MCF 10A (cell line): ENCODE measurements at places on chromosomes 2 and 18.

DNA sequence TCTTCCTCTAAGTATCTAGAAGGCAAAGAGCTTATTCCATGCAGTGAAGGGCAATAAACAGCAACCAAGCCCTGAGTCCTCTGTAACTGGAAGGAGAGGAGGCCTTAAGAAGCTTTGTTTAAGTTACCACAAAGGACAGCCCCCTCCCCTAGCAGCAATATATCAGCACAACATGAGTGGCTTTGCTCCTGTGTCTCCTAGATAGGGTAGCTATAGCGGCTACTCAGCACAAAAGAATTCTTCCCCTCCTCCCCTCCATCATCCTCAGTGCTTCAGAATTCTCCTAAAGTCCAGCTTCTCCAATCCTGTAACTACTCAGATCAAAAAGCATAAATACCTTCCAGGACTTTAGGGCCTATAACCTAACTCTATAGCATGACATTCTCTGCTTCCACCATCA, 16.5 kb downstream of the SUMO1 start:
- no peak for DNase-seq

DNA sequence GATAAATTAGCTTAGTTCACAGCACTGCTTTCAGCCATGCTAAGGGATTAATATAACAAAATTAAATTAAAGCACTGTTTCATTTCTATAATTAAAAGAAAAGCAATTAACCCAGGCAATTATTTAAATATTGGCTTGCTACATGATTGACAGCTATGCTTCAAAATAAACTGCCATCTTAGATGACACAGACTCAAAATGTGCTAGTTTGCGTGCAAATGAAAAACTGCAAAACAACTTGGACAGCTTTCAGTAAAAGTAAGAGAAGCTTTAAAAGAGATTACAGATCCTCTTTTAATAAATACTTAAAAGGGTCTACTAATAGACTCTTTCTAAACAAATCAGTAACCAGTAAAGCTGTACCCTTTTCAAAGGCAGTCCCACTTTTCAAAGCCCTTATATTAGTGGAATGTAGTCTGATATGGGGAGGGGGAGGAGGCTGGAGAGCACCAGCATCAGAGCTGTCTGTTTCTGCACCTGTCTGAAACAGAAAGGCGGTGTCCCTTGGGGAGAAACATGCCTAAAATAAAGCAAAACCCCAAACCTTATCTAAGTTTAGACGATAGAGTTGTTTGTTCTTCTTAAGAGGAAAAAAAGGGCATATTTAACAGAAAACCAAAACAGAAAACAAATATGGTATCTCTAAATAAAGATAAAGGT, 20.8 kb downstream of the EIF2AK3 start:
- no peak for DNase-seq

DNA sequence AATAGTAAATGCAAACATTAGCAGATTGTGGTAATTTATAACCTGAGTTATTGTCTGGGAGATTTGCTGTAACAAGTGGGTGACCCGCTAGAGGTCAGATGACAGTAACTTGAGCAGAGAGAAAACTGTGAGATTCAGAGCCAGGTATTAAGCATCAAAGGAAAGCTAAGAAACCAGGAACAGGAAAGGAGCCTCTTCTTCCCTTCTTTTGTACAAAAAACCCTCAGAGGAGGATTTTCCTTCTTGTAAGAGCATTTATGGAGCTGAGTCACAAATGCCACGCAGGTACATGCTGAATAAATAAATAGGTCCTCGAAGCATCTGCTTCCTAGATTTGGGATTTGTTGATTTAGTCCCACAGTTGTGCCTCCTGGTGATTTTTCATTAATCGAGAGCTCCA, 146.5 kb downstream of the SH3BP4 start:
- no peak for DNase-seq

GRCh38 chr2:176415174-176415895, 146.1 kb downstream of the MTX2 start:
- no peak for DNase-seq

DNA sequence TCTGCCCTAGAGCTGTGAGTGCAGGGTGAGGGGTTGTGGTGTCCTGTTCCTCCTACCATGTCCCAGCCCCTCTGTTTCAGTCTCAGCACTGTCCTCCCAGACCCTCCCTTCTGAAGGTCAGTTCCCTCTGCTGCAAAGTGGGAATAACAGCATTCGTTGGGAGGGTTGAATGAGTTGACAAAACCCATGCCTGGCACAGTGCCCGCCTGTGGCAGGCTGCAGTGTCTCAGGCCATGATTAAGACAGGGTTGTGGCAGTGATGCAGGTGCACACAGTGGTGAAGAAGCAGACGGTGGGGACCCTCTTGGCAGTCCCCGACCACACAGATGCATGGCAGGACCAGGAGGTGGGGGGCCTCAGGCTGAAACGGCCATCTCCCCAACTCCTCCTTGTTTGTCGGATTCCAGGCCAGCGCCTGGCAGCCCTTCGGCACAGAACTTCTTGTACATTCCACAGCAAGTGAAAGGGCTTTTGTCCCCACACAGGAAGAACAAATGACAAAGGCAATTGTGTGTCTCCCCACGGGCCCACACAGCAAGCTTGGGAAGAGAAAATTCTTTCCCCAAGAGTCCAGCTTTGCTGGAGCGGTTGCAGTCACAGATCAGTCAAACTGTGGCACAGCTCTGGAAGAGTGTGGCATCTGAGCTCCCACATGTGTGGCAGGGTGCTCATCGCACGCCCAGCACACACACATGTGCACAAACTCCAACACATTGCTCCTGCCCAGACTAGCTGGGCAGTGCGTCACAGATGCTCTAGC, 92.0 kb upstream of the MSH2 start:
- peak; percentile 8 for DNase-seq

- no peak for DNase-seq
Measured at GRCh38 chr2:134479696-134480330, 225.9 kb downstream of the MGAT5 start.

DNA sequence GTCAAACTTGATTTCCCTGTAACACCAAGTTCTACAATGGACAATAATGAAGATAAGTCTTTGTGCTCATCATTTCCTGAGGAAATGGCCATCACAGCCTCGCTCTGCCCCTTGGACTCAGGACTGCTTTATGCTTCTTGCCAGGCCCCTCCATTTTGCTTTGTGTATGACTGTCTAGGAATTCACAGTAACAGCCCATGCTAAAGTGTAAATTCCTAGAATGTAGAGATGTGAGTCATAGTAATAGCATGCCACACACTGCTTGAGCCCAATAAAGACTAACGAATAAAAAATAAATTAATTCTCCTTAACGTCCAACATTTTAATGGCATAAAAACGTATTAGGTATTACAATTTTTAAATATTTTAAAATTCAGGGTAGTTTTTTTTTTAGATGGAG, 226.5 kb downstream of the PID1 start:
- no peak for DNase-seq

DNA sequence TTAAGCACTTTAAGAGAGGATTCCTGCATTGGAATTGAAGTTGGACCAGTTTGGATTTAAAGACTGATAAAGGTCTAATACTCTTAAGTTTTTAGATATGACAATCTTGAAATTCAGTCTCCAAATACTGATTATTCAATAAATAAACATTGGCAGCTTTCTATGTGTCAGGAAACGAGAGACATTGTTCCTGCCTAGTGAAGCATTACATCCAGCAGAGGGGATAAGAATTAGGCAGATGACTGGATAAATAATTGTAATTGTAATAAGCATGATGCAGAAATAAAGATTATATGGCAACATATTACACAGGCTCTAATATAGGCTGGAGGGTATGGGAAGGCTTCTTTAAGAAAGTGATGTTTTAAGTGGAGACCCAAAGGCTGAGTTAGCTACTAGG, 226.5 kb upstream of the MMADHC start:
- no peak for DNase-seq

DNA sequence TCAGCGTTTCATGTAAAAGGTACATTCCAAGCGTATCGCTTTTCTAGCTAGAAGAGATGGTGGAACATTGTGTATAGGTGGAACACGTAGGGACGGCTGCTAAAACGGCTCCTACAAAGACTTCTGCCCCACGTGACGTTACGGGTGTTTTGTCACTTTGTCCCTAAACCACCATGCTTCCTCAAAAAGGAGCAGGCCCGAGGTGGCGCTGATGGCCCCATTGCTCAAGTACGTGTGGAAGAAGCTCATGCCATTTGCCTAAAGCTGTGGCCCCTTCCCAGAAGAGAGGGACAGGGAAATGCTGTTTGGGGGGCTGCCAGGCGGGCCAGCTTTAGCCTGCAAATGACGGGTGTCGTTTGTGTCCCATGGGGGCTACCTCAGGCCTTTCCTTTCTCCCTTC, 72.7 kb downstream of the TMEM247 start:
- no peak for DNase-seq

DNA sequence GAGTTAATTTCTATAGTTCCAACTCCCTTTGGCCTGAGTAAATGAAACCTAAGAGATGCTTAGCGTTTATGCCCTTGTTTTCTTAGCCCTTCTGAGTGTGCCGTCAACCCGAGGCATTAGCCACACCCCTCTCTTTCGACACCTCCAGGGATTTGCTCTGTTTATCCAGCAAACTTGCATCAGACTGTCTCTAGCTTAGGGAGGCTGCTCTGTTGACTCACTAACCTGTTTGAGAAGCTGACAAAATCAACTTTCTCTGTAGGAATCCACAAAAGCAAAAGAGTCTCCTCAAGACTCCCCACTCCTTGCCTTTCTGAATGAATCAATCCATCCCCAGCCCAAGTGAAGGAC, 317.6 kb downstream of the TNS1 start:
- DNase-seq: peak; percentile 96

GRCh38 chr18:3872641-3873040, 422.7 kb downstream of the TGIF1 start:
- DNase-seq: no peak

- no peak for DNase-seq
Measured at GRCh38 chr2:160306985-160307384, 106.9 kb upstream of the ITGB6 start.

DNA sequence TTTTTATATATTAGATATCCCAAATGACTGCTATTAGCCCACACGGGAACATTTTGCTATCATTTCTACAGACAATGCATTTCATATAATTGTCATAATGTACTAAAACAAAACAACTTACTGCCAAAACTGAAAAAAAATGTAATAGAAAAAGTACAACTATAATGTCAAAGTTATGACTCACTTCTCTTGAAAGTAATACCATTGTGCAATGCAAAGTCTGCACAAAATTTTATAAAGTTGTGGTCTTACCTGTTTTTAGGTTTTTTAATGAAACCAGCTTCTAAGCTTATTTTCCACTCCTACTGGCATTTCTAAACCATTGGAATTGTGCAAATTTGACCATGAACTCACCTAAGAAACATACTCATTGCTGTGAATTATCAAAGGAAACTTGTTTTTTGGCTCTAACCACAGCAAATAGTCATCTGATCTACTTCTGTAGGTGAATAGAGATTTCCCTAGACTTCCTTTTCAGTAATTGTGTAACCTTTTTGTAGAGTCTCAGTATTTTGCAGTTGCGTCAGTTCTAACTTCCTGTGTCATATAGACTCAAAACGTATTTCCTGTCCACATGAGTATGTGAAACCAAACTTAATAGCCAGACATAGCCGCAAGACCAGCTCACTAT, 31.9 kb upstream of the TFPI start:
- peak; percentile 77 for DNase-seq

DNA sequence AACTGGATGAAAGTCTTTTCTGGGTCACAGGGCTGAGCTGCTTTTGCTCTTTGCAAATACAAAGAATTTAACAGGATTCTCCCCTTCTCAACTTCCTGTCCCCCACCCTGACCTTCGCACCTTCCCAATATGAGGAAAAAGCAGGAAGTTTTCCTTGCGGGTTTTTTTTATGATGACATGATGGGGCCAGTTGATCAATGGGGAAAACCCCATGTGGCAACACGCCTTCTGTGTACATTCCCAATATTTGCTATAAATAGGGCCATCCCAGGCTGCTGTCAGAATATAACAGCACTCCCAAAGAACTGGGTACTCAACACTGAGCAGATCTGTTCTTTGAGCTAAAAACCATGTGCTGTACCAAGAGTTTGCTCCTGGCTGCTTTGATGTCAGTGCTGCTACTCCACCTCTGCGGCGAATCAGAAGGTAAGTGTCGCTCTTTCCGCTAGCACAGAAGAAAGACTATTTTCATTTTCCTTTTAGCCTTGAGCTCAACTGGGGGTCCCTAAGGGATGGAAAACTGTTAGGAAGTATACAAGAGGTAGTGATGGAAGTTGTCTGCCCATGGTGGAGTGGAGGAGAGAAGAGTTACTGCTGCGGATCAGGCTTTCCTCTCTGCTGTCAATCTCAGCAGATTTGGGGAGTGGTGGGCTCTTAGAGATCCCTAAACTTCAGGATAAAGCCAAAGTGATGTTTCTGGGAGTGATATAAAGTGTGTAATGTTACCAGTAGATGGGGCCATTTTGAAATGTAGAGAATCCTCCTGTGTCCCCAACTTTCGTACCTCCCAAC, at the start of gene CCL20:
TSS of gene CCL20 (plus strand) at position 281 of the 792 bp plus-strand sequence. CDS start at position 351, 70 bp downstream.
- DNase-seq: peak; percentile 30

GRCh38 chr18:58314284-58314683, 270.3 kb downstream of the NEDD4L start:
- DNase-seq: peak; percentile 95

DNA sequence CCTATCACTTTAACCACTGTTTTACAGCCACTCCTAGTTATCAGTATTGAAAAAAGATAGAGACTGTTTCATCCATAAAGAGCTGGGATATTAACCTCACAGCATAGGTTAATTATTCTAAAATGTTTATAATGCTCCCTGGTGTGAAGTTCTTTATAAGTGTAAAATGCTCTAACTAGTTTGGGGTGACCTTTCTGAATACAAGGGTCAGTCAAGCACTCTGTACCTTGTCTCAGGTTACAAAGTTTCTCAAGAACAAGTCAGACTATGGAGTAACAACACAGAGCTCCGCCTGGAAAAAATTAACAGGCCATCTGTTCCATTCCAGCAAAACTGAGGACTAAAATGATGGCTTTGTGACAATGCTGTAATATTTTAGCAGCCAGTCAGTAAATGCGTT, 107.4 kb downstream of the NOL4 start:
- DNase-seq: no peak

GRCh38 chr2:206482123-206482522, 38.8 kb downstream of the ADAM23 start:
- peak; percentile 40 for DNase-seq

- DNase-seq: no peak
Measured at GRCh38 chr2:181841079-181841478, 50.5 kb upstream of the ITPRID2 start.

DNA sequence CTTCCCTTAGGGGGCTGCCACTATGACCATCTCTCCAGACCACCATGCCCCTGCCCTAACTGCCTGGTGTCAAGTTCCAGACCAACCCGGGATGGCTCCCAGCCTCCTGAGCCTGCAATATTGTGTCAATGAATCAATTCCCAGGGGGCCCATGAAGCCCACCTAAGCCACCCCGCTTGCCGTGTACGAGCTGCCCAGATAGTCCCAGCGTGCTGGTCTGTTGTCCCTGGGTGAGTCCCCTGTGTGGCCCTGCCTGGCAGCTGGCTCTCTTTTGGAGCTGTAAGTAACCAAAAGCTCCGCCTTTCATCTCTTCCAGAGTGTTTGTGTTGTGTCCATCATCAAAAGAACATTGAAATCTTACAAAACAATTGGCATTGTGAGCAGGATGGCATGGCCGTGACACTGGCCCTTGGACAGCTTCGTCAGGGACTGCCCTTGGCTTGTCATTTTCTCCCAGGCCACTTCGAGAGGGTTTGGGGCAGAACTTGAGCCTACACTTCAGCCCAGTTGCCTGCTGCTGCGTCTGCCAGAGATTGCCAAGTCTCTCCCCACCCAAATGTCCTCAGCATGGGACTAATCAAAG, 11.3 kb upstream of the MAL start:
- DNase-seq: no peak

GRCh38 chr2:179751163-179751809, 110.1 kb downstream of the ZNF385B start:
- DNase-seq: peak; percentile 32
